Transverse colon (tissue), 4 donors: ENCODE measurements at places on chromosomes 1 and 21.

GRCh38 chr1:173934440-173934839 lies 17.3 kb upstream of the SERPINC1 start:
- DNase-seq, result no peak

GRCh38 chr1:168433238-168433637 lies 110.6 kb downstream of the XCL2 start:
- DNase-seq, result no peak

GRCh38 chr1:151143057-151143435 lies 3.4 kb downstream of the SEMA6C start:
- DNase-seq, result no peak

- DNase-seq, result no peak
Measured at GRCh38 chr21:40257342-40257741, 390.1 kb downstream of the PCP4 start.

GRCh38 chr1:14761291-14762153 lies 163.0 kb downstream of the KAZN start:
- DNase-seq, result no peak

- DNase-seq, result no peak
Measured at GRCh38 chr1:5908461-5909375, 83.5 kb downstream of the NPHP4 start.
